ENCODE measurements at places on chromosomes 11 and 22.

DNA sequence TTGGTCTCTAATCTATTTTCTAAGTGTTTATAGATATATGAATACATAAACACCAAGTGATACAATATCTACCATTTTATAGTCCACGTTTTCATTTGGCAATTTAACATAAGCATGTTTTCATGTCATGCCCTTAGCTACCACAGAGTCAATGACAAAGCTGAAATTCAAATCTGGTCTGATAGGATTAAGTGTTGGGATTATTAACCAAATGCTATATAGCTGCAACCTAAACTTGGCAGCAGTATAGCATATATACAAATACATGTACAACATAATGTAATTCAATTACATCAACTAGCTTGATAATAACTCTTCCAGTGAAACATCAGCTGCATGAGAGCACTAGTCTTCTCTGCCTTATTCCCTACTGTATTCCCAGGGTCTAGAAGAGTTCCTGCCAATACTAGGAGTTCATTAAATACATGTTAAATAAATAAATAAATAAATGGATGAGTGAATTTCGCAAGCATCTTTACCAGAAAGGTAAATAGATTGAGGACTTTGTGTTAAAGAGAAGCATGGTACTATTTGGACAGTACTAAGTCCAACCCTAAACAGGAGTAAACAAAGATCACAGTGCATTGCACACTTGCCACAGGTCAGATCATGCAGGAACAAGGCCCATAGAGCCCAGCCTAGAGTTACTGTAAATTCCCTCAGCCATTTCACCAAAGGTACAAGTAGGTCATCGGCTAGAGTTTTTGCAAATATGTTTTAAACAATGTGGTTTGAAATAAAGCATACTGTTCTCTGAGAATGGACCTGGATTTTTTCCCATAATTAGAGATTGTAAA lies 12.8 kb downstream of the SAA4 start:
- DNase-seq, result no peak

- no peak for DNase-seq
Measured at GRCh38 chr11:76194872-76195668, 11.2 kb downstream of the WNT11 start.

DNA sequence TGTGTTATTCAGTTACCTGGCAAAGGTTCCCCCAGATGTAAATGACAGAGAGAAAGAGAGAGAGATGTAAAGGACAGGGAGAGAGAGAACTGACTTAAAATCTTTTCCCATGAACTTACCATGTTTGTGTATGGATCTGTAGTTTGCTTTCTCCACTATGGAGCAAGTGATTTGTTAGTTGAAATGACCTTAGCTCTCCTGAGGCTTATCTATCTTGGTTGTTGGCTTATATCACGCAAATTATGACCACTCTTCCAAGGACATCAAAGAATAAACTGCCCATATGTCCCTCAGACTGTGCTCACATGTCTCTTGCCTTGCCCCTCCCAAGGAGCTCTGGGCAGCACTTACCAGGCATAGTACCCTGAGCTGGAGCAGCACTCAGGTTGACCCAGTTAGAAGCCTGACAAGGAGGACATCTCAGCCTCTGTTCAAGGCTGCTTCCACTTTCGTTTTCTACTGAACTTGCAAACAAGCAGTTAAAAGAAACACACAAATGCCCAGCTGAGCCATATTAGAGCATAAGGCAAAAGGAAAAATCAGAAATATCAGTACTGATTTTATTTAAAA lies 95.3 kb upstream of the RCN1 start:
- DNase-seq, result no peak

DNA sequence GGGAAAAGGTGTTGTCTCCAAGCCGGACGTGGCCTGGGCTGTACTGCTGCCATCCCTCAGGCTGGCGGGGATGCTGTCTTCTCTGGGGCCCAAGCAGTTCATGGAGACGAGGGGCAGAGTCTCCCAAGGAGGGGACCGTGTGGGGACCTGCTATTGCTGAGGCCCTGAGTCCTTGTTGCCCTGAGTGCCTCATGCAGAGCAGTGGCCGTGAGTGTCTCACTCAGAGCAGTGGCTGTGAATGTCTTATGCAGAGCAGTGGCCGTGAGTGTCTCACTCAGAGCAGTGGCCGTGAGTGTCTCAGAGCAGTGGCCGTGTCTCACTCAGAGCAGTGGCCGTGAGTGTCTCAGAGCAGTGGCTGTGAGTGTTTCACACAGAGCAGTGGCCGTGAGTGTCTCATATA lies 54.7 kb downstream of the GRAMD4 start:
- DNase-seq, result no peak

DNA sequence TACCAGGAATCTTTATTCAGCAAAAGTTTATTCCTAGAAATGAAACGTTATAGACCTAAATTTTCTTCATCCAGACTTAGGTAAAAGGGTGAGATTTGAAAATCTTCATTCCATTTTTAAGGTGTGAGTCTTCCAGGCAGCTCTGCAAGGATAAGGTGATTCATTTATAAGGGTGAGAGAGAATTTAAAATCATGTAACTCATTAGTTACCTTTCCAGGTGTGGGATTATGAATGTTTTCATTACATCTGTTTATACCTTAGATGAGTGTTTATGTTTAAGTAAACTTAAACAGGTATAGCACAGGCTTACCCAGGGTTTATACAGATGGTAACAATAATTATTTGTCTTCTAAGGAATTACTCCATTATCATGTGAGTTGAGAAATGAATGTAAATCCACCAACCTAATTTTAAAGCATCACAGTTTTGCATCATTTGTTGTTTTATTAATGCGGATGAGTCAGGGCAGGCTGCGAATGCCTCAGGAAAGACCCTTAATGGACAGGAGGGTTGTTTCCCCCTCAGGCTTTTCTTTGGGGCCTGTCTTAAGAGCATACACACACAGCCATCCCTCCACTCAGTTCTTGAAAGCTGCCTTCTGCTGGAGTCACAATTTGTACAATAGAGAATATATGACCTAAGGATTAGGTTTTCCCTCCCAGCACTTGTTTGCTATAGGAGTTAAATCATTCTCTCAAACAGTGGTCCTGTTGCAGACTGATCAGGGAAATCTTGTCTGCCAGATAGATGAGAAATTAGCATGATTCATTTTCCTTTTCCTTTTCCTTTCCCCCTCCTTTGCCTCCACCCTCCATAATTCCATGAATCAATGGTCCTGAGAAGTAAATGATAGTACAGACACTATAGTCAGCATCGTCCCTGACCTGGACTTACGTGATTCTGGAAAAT lies 3.0 kb downstream of the PRSS23 start:
- no peak for DNase-seq

GRCh38 chr22:26753125-26753862 lies 95.9 kb downstream of the MIAT start:
- no peak for DNase-seq

DNA sequence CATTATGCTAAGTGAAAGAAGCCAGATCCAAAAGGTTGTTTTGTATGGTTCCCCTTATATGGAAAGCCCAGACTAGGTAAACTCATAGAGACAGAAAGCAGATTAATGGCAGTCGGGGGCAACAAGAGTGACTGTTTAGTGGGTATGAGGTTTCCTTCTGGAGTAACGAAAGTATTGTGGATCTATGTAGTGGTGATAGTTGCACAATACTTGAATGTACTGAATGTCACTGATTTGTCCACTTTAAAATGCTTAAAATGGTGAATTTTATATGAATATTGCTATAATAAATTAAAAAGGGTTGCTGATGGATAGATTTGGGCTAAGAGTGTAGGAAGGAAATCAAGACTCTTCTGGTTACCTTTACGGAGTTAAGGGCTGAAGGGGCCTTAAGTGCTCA lies 10.0 kb upstream of the SGSM1 start:
- no peak for DNase-seq

DNA sequence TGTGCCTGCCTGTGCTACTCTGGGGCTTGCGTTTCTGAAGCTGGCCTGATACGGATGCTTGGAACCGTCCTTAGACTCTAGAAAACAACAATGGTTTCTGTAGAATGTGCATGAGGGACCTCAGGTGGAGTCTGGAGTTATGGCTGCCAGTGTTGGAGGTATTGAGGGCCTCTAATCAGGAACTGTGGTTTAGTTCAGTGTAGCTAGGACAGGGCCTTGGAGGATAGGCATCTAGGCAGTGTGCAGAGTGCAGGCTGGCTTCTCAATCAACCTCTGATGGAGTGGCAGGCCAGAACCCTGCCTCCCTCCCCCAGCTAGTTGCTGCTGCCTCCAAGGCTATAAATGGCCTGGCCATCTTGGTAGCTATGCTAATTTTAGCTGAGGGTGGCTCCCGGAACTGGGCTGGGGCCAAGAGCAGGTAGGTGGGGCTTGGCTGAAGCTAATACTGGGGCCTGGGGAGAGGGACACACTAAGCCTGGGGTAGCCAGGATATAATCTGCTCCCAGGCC lies 4.0 kb downstream of the STIM1 start:
- no peak for DNase-seq

DNA sequence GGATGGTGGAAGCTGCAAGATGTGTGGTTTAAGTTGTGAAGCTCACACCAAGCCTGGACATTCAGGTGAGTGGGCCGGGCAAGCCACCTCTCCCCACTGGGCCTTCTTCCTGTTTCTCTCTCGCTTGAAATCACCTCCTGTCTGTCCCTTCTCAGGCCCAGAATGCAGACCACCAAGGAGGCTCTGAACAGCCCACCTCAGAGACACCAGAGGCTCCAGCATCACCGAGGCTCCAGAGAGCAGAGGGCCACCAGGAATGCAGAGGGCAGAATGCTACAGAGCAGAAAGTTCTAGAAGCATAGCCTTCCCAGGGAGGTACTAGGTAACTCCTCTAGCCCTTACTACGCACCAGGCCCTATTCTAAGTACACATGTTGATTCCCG lies 14.8 kb upstream of the IL2RB start:
- no peak for DNase-seq

GRCh38 chr11:2588809-2589537 lies 110.8 kb downstream of the KCNQ1OT1 start:
- DNase-seq, result peak; percentile 6

GRCh38 chr22:21865041-21865440 lies 2.4 kb downstream of the MAPK1 start:
- no peak for DNase-seq

GRCh38 chr11:69337211-69337721 lies 43.3 kb downstream of the MYEOV start:
- no peak for DNase-seq

- DNase-seq, result no peak
Measured at GRCh38 chr11:131111775-131112174, 195.5 kb upstream of the SNX19 start.

DNA sequence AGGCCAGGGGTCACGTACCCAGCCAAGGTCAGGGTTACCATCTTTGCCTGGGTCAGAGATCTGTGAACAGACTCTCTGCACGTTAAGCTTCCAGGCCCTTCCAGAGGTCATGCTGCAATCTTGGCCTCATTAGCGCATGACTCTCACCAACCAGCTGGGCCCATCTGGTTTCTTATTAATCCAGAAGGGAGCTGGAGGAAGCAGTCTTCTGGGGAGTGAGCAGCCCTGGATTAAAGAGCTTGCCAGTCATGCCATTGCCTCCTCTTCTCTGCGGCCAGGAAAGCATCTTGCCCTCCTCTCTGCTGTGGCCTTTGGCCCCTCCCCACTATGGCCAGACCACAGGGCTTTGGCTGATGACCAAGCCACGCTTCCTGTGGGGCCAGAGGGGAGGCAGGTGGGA lies 57.4 kb downstream of the CHST1 start:
- DNase-seq, result no peak

DNA sequence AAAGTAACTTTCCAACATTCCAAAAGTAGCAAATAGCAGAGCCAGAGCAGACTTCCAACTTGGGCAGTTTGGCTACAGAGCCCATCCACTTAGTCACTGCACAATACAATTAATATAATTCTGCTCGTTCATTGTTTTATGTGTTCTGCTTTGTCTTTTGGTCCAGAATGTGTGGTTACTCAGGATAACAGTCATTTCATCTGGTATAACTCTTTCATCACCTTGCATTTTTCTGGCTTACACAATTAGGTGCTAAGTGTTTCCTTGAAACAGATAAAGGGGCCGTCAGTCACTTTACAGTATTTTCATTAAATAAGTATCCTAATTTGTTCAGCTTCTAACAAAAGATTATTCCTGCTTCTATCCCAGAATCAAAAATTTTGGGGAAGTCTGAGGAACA lies 87.2 kb downstream of the LARGE2 start:
- DNase-seq, result no peak

- no peak for DNase-seq
Measured at GRCh38 chr22:48572951-48573350, 1254.7 kb downstream of the BRD1 start.

DNA sequence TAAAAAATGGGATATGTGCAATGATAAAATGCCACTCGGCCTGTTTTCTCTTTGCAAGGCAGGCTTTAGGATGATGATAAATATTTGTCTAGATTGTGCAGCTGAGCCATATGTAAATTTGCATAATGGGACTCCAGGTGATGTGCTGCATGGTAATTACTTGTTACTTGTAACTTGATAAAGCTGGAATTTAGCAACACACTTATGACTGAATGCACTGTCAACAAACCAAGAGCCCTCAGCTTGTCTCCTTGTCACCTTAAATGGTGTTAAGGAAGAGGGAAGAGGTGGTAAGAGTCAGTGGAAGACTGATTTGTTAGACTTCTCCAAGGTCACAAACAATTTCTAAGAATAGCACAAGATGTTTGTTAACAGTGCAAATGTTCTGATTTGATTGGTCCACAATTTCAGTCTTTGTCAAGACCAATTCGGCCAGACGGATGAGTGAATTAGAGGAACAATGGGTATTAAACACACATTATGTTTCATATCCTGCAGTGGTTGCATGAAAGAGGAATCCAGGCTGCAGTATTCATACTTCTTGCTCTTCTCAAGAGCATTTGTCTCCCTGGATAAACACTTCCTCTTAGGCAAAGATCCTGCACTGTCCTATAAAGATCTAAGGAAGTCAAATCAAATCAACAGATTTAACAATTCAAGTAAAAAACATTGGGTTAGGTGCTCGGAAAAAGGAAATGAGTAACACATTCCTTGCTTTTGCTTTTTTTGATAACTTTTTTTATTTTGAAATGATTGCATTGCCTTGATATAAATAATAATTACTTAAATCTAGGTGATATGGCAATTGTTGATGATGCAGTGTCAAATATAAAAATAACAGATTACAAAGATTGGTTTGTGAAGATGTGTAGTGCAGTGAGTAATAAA lies 448.3 kb upstream of the DDI1 start:
- DNase-seq, result no peak

- no peak for DNase-seq
Measured at GRCh38 chr22:37279331-37280181, 2.8 kb upstream of the CYTH4 start.

DNA sequence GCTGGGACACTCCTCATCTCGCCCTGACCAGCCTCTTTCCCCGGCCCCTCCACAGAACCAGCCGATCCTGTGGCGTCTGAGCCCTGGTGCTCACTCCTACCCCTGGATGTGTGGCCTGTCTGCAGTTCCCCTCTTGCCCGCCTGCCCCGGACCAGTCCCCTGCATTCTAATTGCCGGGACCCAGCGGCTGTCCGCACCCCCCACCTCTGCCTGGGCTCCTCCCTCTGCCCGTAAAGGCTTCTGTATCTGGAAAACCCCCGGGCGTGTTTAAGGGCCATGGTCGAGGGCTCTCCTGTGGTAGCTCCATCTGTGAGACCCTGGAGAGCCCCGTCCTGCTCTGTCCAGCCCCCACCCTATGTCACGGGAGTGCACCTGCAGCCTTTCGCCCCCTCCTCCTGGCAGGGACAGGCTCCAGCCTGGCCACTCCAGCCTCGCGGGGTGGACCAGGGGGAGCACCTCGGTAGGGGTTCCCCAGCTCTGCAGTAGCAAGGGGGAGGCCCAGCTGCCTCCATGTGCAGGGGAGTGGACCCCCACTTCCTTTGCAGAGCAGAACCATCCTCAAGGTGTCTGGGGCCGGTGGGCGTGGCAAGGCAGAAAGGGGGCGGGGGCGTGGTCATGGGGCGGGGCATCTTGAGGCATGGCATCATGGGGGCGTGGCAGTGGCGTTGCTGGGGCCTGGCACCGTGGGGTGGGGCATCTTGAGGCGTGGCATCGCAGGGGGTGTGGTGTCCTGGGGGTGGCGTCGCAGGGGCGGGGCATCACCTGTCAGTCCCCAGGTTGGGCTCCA lies 430.4 kb downstream of the TBC1D22A start:
- DNase-seq, result no peak
